Cardiac fibroblast (primary cell): ENCODE measurements at places on chromosomes 3 and 15.
A peak's percentile ranks its signal among the peaks of the same experiment; 100 is the strongest.

- no peak for DNase-seq
Observed at GRCh38 chr3:161020256-161020655, 84.9 kb downstream of the B3GALNT1 start.

- DNase-seq, result no peak
Observed at GRCh38 chr3:56051052-56051451, 417.2 kb downstream of the ERC2 start.

DNA sequence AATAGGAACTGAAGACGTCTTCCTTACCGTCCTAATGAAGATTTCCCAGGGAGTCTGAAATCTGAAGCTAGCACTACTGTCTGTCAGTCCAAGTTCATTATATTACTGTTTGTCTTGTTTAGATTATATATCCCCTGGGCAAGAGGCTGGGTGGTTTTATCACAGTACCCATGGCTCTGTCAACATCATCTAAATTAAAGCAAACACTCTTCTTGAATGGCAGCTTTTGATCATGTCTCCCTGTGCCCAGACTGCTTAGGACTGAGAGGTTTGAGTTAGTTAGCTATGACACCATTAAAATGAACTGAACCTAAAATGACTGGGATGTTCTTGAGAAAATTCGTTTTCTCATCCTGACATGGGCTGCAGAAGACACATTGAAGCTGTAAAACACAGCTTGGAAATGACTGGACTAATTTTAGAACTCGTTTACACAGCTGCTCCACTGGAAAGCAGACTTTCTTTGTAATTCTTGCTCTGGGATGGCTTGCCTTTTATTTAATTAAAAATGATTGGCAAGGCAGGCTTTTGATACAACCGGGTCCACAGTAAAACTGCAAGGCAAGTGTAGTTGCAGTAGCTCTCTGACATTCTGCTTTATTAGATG lies 243.5 kb downstream of the MFSD1 start:
- DNase-seq, result no peak

DNA sequence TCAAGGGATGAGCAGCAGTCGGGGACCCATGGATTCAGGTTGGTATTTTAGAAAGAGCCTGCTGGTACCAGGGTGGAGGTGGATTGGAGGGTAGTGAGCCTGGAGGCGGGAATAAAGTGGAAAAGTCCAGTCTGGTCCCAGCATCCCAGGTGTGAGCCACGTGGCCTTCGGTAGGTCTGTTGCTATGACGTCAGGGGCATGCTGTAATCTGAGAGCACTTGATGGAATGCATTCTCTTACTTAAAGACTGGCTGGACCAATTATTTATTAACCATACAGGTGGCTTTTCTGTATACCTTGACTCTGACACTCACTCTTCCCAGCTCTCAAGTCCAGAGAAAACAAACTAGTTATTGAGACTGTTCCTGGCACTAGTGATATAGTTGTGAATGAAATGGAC lies 389.9 kb upstream of the RGMA start:
- no peak for DNase-seq

DNA sequence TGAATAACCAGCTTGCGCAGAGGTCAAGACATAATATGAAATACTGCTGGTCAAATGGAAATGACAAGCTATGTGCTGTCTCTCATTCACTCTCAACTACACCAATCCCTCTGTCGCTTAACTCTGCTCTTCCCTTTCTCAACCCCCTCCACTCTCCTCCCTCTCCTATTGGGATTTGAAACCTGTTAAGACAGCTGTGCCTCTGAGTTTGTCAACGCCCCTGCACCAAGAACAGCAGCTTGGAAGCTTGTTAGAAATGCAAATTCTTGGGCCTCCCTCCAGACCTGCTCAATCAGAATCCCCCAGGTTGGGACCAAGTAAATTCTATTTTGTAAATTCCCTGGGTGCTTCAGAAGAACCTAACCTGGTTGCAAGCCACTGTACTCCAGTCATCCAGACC lies 149.7 kb upstream of the ATP2B2 start:
- DNase-seq, result no peak

DNA sequence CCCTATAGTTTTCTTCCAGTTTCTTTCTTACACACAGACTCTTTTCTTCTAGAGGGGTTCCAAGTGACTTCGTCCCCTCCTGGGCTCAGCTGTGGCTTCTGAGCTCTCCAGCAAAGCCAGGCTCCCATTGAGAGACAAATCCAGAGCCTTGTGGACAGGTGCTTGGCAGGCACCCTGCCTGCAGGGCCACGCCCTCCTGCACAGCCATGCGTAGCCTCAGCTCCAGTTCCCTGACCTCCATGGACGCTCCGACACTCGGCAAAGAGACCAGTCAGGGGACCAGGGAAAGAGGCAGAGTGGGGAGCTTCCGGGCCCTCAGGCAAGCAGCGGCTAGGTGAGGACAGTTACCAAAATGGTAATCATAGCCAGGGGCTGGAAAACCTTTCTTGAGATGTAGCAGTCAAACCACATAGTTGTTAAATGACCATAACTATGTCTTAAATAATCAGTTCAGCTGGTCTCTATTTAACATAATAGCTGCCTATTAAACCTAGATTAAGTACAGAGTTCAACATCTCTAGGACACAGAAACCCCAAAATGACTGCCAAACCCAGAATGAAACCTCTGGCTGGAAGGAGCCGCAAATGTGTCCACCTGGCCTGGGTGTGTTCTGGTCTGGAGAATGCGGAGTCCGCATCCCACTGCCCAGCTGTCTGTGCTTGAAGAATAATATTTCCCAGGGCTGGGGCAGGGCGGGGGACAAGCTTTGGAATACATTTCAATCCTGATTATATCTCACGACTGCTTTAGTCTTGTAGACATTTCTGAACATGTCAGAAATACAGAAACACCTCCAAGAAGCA lies 69.3 kb upstream of the RGMA start:
- no peak for DNase-seq

GRCh38 chr3:52843108-52843865 lies 8.5 kb upstream of the MUSTN1 start:
- DNase-seq, result no peak

DNA sequence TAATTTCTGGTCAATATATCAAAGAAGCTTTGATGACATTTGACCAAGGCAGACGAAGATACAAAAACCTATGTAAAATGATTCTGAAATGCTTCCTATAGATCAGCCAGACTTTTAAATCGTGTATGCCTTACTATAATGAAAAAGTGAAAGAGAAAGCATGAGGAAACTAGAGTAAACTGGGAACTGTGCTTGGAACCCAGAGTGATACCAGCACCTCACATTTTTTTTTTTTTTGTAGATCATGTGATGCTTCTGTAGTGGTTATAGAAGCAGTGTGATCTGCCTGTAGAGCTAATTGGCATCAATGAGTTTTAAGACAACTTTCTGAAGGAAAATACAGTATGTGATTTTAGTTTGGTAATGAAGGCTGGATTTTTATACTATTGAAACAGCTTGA lies 150.7 kb downstream of the NLGN1 start:
- DNase-seq, result no peak

- no peak for DNase-seq
Observed at GRCh38 chr15:29034593-29035335, 149.0 kb downstream of the APBA2 start.

GRCh38 chr3:775178-775880 lies 317.5 kb upstream of the CNTN6 start:
- DNase-seq, result no peak

GRCh38 chr3:115859002-115859807 lies 235.9 kb downstream of the GAP43 start:
- no peak for DNase-seq

DNA sequence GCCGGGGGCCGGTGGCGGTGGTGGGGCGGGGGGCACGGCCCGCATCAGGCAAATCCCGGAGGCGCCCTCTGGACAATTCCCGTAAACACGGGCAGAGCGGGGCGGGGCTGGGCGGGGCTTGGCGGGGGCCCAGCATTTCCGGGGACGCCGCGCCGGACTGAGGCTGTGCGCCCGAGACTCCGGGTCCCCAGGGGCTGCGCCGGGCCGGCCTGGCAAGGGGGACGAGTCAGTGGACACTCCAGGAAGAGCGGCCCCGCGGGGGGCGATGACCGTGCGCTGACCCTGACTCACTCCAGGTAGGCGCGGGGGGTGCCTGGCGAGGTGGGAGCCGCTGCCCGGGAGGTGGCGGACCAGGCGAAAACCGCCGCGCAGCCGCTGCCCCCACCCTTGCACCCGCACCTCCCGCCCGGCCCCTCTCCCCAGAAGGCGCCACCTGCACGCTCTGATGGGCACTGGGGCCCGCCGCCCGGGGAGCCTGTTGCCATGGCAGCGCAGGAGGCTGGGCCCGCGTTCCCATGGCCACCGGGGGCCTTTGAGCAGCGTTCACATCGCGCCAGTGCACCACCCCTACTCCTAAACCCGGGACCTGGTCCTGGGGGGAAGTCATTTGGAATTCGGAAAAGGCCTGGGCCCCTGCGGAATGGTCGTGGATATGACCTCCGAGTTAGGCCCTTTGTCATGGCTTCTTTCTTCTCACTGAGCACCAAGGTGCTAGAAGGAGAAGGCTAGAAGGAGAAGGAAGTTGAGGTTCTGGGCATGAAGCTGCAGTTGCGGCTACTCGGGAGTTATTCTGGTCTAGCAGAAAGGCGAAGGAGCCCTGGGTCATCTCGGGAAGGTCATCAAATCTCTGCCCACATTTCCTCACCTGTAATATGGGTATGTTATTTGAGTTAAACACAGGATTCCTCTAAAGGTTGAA lies 16.1 kb upstream of the SEMA4B start:
- peak; percentile 64 for DNase-seq

DNA sequence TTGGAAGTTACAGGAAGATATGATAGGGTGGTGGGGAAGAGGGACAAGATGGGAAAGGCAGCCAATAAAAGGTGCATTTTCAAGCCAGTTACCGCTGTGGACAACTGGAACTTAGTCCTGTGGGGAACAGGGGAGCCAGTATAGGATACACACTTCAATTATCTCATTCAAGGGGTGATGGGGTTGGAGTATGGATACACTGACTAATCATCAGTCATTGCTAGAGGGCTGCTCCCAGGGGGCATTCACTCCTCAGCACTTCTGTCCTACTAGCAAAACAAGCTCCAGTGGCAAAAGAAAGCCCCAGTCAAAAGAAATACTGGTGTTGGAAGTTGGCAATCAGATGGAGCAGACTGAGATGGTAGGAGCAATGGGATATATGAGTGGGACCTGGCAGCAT lies 183.4 kb upstream of the GADL1 start:
- DNase-seq, result peak; percentile 69

DNA sequence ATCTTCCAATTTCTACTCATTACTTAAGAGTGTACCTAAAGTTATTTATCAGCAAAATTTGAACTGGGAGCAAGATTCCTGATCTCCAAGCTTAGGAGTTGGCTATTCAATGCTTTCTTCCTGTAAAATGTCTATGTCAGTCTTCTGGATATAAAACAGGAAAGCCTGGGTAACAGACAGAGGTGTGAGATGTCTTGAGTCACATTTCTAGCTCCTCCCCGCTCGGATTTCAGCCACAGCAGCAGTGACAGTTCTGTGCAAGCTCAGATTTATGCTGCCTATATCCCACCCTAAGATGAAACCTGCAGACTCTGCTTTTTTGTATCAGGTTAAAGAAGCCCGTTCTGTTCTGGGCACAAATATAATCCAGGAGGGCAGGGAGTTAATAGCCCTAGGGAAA lies 2.1 kb upstream of the ARMC8 start:
- DNase-seq, result peak; percentile 11

DNA sequence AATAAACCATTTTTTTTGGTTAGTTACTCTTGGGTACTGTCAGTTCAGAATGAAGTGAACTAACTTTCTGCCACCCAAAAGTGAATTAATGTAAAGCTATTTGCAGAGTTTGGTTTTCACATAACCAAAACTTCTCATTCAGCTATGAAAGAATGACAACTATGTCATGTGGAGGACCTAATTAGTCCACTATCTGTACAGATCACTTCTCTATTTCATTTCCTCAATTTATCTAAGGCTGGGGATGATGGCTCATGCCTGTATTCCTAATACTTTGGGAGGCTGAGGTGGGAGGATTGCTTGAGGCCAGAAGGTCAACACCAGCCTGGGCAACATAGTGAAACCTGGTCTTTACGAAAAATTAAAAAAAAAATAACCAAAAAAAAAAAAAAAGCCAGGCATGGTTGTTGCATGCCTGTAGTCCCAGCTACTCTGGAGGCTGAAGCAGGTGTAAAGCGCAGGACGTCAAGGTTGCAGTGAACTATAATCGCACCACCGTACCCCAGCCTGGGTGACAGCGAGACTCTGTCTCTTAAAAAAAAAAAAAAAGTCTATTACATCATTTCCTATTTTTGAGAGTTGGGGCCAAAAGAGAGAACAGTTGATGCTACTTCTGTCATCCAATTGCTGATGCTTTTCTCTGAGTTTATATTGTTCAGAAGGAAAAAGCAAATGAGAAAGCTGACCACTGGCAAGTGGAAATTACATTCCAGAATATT lies 8.7 kb downstream of the HYPK start:
- DNase-seq, result no peak

DNA sequence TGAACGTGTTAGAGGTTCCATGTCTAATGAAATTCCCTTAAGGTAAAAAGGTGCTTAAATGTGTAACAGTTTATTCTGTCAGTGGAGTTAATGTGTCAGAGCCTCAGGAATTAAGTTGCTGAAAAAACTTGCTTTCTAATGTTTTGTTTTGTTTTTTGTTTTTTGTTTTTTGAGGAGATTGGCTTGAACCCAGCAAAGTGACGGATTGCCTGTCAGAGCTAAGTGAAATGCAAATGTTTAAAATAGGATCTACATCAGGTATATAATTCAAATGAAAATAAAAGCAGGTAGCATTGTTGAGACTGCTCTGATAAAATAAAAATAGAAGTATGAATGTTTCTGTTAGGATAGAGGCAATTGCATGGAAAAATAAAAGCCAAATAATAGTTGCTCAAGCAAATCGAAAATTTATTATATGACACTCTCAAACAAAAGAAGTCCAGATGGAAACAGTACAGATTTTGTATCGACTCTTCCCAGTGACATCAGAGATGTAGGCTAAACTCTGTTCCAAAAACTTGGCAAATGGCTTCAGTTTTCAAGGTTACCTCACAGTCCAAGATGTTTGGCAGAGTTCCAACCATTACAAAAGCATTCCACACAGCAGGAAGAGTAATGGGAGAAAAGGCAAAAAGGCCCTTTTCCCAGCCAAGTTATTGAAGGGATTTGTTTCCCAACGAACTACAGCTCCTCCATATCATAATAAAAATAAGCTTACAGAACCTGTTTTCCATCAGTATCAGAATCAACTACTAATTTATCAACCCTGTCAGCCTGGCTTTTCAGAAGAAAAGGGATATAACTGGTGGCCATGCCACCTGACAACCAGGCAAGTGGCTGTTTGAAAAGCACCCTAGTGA lies 291.0 kb downstream of the TBL1XR1 start:
- peak; percentile 85 for DNase-seq

- no peak for DNase-seq
Observed at GRCh38 chr3:151875759-151876158, 2.3 kb downstream of the SUCNR1 start.

GRCh38 chr15:80464951-80465625 lies 60.9 kb downstream of the ARNT2 start:
- DNase-seq, result peak; percentile 57

- DNase-seq, result no peak
Observed at GRCh38 chr3:135392151-135392550, 573.4 kb upstream of the PPP2R3A start.

GRCh38 chr3:108182339-108182738 lies 39.9 kb downstream of the IFT57 start:
- no peak for DNase-seq

- peak; percentile 48 for DNase-seq
Observed at GRCh38 chr15:96336596-96337364, 6.3 kb downstream of the NR2F2 start.
